ENCODE measurements at places on chromosomes 16 and 17. TPM values are rescaled to one million over a fixed set of nuclear protein-coding genes. Genes with fewer than 3 reads are reported as not detected.
A peak's percentile ranks its signal among the peaks of the same experiment; 100 is the strongest.

GRCh38 chr16:31875928-31876547, 2.4 kb downstream of the ZNF267 start:
- DNase-seq, result no peak

GRCh38 chr17:76326306-76326705, 18.2 kb upstream of the QRICH2 start:
- DNase-seq, result no peak

DNA sequence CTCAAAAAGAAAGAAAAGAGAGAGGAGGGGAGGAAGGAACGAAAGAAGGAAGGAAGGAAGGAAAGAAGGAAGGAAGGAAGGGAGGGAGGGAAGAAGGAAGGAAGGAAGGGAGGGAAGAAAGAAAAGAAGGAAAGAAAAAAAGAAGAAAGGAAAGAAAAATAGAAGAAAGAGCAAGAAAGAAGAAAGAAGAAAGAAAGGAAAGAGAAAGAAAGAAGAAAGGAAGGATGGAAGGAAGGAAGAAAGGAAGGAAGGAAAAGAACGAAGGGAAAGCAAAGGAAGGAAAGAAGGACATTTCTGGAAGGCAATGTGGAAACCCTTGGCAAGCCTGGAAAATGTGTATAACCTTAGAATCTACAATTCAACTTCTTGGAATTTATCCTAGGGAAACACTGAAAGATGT, 150.4 kb upstream of the LHX1 start:
- DNase-seq, result no peak

- no peak for DNase-seq
Measured at GRCh38 chr17:20266806-20267458, 200.4 kb downstream of the LGALS9B start.

GRCh38 chr16:3578610-3579551, 1.7 kb upstream of the NLRC3 start:
- DNase-seq, result no peak

- DNase-seq, result no peak
Measured at GRCh38 chr16:1019231-1020090, 37.9 kb downstream of the SOX8 start.

DNA sequence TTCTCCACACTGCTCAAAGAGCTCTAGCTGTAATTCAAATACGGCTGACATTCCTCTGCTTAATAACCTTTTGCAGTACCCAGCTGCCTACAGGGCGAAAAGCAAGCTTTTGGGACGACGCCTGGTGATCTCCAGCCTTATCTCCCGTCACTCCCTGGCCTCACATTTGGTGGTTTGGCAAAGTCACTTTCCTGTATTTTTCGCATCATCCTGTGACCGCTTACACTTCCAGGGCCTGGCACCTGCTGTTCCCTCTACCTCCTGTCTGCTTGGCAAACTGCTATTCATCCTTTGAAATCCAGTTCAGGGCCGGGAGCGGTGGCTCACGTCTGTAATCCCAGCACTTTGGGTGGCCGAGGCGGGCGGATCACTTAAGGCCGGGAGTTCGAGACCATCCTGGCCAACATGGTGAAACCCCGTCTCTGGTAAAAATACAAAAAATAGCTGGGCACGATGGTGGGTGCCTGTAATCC, 2.7 kb upstream of the BHLHA9 start:
- DNase-seq, result no peak

GRCh38 chr16:82636485-82636884, 9.7 kb downstream of the CDH13 start:
- no peak for DNase-seq

GRCh38 chr17:17081304-17081940, 39.2 kb downstream of the MPRIP start:
- DNase-seq, result no peak

DNA sequence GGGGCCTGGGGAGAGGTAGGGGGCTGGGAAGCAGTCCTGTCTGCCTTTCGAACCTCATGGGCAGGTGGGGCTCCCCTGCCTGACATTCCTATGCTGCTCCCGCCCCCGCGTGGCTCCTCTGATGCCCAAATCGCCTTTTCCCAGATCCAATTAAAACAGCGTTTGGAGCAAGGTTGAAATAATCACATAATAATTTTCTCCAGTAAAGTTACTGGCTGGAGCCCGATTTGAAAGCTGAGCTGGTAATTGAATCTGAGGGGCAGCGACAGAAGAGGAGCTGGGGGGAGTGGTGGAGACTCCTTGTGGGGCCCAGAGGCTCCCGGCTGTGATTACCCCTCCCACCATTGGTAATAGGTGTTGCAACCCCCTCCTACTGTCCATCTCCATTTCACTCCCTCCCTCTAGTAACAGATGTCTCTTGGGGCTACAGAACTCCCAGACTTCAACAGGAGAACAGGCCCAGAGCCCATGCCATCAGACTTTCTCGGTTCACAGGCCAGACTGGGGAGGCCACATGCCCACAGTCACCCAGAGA, 38.9 kb upstream of the C1QL1 start:
- DNase-seq, result no peak

- DNase-seq, result no peak
Measured at GRCh38 chr16:48113001-48113400, 42.8 kb downstream of the ABCC12 start.

- DNase-seq, result no peak
Measured at GRCh38 chr16:12613131-12613991, 190.3 kb downstream of the CPPED1 start.

DNA sequence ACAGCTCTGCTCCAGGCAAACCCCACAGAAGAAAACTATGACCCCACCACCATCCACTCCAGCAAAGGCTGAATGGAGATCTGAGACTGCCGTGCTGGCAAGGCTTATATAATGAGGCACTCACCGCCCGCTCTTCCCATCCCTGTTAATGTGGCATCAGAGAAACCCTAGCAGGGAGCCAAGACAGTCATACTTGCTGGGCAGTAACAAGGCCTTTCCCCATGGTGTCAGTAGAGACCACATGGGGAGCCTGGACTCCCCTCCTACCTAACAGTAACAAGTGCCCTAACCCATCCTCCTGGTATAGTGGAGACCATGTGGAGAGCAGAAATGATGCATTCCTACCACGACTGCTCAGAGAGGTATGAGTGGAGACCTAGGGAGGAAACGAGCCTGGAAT, 235.2 kb downstream of the C16orf78 start:
- DNase-seq, result no peak

- no peak for DNase-seq
Measured at GRCh38 chr17:29169806-29170591, 10.2 kb downstream of the MYO18A start.

DNA sequence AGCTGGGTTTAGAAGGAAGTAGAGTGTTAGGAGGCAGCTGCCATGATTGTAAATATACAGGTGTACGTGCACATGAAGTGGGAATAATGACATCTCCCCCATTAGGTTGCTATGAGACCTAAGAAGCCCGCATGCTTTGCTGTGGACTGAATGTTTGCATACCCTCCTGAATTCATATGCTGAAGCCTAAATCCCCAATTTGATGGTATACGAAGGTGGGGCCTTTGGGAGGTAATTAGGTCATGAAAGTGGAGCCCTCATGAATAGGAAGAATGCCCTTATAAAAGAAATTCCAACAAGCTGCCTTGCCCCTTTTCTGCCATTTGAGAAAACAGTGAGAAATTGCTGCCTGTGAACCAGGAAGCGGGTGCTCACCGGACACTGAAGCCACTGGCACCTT, 44.0 kb downstream of the CCDC182 start:
- no peak for DNase-seq

GRCh38 chr17:77521076-77521475, 380.3 kb downstream of the SEC14L1 start:
- no peak for DNase-seq

DNA sequence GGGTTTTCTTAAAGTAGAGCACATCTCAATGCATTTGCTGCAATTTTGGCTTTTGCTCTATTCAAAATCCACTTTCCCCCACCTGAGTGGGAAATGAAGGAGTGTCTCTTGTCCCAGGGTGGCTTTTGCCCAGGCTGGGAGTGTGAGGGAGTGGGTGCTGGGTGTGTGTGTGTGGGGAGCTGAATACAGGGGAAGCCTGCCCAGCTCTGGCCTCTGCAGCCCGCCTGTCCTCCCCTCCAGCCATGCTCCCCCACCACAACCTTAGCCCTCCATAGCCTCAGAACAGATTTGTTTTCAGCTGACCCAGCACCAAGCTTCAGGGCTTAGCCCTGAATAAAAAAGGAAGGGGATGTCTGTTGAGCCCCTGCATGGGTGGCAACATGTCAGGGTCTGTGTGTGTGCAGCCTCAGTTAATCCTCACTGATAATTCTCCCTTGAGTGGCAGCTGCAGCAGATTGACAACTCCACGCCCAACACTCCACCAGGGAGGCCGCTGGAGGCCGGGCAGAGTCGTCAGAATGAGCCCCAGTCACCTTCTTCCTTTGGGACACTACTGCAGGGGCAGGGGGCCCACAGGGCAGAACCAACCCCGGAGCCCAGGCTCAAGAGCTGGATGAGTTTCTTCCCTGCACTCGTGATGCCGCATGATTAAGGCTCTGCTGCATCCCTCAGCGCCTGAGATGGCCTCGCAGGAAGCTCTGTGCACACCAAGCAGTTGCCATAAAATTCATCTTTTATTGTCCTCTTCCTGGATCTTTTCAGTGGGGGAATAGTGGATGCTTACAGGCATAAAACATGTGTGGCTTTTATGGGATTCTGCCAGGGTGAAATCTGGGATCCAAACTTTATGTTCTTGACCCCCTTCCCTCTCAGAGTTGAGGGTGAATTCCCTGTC, 55.0 kb downstream of the SPACA3 start:
- DNase-seq, result no peak

DNA sequence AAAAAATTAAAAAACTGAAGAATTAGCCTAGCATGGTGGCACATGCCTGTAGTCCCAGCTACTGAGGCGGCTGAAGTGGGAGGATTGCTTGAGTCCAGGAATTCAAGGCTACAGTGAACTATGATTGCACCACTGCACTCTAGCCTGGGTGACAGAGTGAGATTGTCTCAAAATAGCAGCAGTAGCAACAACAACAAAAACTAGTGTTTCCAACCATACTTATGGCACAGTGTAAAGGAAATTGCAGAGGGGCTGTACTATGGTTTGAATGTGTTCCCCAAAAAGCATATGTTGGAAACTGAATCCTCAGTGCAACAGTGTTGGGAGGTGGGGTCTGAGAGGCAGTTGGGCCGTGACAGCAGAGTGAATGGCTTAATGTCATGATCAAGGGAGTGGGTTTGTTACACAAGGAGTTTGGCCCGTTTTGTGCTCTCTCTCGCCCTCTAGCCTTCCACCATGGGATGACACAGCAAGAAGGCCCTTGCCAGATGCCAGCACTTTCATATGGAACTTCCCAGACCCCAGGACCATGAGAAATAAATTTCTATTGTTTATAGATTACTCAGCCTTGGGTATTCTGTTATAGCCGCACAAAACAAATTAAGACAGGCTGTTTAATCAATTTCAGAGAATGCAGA, 70.0 kb downstream of the PGS1 start:
- no peak for DNase-seq

GRCh38 chr16:2952679-2953078, 11.4 kb upstream of the KREMEN2 start:
- DNase-seq, result no peak

DNA sequence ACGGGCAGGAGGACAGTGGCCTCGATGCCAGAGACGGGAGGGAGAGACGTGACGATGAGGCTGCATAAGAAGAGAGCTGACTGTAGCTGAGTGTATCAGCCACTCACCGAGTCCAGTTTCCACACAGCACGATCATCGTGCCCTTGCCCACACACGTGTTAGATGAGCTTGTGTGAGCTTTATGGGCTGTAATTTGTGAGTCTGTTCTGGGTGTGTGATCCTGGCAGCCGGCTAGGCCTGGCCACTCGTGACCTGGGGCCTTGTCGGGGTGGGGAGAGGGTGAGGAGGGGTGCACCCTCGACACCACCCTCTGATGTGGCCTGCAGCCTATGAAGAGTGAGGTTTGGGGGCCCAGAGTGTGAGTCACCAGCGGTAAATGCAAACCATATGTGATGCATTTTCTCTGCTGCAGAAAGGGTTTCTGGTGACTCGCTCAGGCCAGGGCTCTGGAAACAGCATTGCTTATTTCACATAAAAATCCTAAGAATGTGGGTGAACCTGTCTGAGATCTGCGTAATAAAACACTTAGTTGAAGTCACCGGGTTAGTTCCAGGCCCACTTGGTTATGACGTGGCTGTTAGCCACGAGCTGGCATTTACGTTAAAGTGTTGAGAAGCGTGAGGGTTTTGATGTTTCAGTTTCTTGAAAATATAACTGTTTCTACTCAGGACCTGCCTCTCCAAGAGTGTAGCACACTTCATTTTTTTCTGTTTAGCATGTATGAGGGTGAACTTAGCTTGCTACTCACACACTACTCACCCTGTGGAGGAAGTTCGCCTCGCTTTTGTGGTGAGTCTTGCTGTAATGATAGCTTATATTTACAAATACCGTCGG, 4.2 kb downstream of the METRNL start:
- DNase-seq, result no peak

DNA sequence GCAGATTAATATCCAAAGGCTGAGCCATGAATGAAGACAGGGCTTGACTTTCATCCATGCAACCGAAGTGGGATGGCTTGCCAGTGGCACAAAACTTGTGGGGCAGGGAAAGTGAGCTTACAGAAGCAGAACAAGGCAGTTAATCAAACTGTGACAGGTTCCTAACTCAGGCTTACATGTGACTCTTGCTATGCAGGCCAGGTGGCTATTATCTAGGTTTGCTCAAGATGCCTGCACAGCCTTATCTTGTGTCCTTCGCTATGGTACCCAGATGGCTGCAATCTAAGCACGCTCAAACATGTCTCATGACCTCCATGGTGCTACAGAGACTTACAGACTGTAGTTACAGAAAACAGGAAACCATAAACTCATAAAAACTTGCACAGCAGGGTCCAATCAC, 8.6 kb upstream of the DNAH9 start:
- DNase-seq, result no peak

GRCh38 chr16:83771306-83771942, 36.4 kb upstream of the HSBP1 start:
- peak; percentile 44 for DNase-seq

ITGAD gene
- total RNA-seq, result not detected

NOL3 gene
- 10.6 TPM for total RNA-seq

PYY gene
- not detected for total RNA-seq

CD300A gene
- total RNA-seq, result not detected

SALL1 gene
- total RNA-seq, result not detected

WSCD1 gene
- 37.3 TPM for total RNA-seq

SPEM3 gene
- not detected for total RNA-seq

Measured in pulmonary artery endothelial cell (primary cell).